ENCODE measurements at places on chromosomes 12 and 14.
A peak's percentile ranks its signal among the peaks of the same experiment; 100 is the strongest.

DNA sequence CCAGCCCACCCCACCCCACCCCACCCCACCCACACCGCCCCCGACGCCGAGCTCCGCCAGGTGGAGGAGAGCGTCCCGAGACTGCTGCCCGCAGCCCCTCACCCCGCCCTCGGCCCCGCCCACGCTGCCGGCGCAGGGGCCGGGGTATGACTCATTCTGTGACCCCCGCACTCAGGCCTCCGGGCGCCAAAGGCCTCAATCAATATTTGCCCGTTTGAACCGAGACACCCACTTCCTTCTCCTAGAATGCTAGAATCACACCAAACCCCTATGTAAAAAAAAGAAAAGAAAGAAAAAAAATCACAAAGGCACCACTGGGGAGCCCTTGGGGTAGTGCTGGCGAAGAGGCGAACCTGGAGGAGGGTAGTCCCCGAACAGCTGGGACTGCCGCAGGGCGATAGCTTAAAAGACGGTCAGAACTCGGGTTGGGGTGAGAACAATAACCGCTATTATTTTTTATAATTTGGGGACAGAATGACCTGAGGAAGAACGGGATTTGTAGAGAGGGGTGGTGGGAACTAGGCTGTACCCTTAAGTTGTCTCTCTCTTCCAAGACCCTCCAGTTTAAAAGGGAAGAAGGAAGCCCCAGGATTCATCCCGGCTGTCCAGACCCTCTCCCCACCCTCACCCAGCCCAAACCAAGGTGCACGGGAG is 894 bp downstream of the KRT8 start:
- no peak for DNase-seq

- DNase-seq = no peak
Observed at GRCh38 chr12:89253488-89253887, 98.8 kb downstream of the DUSP6 start.

DNA sequence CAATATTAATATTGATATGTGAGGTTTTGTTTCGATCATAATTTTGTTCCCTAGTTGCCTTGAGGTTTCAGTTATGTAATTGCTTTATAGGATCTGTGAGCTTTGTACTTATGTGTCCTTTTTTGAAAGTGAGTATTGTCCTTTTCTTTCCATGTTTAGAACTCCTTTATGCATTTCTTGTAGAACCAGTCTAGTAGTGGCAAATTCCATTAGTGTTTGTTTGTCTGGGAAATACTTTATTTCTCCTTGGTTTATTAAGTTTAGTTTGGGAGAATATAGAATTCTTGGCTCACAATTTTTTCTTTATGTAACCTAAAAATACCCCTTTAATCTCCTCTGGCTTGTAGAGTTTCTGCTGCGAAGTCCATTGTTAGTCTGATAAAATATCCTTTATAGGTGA is 127.5 kb upstream of the KITLG start:
- DNase-seq = no peak

GRCh38 chr12:50241178-50241577 is 42.1 kb downstream of the LIMA1 start:
- no peak for DNase-seq

GRCh38 chr12:38838056-38838850 is 67.1 kb downstream of the CPNE8 start:
- DNase-seq = no peak

DNA sequence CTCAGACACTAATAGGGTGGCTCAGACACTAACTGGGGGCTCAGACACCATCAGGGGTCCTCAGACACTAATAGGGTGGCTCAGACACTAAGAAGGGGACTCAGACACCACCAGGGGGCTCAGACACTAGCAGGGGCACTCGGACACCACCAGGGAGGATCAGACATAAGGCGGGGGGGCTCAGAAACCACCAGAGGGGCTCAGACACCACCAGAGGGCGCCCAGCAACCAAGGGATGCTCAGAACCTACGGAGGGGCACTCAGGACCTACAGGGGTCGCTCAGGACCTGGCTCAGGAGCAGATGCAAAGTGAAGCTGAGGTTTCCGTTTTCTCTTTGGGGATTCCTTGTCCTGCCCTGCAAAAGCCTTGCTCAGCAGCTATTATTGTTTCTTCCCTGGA is 448.5 kb downstream of the TMEM121 start:
- no peak for DNase-seq

DNA sequence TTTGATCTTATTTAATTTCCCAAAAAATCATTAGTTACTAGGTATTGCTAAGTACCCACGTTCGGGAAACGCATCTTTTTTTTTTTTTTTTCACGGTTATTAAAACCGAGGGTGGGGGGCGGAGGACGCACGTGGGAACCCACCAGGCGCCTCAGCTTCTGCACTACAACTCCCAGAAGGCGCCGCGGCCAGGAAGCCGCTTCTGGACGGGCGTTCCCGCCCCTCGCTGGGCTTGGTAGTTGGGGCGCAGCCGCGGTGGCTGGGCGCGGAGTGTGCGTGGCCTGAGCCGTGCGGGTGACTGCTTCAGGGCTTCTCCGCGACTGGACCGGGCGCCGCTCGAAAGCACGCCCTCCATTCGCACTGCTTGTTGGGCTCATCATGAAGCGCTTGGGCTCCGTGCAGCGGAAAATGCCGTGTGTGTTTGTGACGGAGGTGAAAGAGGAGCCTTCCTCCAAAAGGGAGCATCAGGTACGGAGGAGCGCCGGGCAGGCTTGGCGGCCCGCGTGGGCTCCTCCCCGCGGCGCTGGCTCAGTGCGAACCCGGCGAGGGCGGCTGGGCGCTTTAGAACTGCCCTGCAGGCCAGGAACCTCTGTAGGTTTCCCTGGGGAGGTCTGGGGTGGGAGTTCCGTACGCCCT is 6.2 kb upstream of the C12orf50 start:
- peak; percentile 90 for DNase-seq

DNA sequence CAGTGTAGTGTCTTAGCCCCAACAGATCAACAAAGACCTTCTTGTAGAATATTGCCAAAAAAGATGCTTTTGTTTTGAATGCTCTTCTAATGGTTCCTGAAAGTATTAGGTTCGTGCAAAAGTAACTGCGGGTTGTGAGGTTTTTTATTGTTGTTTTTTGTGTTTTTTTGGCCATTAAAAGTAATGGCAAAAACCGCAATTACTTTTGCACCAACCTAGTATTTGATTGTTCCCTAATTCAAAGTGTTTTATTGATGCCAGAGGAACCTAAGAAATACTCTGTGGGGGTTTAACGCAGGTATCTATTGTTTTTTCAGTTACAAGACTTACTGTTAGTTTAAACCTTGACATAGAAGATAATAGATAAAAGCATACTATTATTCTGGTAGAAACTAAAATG is 150.8 kb upstream of the DAAM1 start:
- DNase-seq = no peak

DNA sequence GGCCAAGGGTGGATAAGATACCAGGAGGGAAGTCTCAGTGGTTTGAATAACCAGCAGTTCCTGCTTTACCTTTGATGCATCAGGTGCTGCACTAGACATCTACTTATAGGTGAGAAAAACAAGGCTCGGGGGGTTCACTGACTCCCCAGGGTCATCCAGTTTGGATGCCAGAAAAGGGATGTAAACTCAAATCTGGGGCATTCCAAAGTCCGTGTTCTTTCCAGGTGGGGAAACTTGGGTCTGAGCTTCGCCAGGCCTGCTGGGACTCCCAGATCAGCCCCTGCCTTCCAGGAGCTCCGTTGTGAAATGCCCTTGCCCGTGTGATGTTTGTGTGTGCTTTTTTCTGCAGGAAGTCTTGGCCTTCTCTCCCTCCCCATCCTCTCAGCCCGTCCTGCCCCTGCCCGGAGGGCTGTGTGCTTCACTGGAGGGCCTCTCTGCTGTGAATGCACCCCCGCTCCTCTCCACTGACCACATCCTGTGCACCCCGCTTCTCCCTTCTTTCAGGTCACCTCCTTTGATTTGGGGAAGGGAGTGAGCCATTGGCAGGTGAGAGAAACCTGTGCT is 42.1 kb downstream of the TSPAN9 start:
- DNase-seq = no peak

DNA sequence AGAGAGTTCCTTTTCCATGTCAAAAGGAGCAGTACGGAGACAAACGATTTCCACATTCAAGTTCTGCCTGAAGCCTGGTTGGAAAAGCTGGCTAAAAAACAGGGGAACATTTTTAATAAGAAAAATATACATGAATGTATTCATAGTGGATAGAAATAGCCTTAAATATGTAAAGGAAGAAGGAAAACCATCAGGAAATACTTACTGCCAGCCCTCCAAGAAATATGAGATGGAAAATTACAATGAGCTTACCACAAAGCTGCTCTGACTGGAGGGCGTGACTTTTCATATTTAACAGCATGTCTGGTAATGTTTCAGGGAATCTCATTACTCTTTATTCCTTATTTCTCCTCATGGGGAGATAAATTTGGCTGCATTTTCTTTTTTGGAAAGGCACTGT is 75.9 kb upstream of the ZDHHC17 start:
- no peak for DNase-seq

- no peak for DNase-seq
Observed at GRCh38 chr14:50813544-50813863, 17.5 kb downstream of the NIN start.

DNA sequence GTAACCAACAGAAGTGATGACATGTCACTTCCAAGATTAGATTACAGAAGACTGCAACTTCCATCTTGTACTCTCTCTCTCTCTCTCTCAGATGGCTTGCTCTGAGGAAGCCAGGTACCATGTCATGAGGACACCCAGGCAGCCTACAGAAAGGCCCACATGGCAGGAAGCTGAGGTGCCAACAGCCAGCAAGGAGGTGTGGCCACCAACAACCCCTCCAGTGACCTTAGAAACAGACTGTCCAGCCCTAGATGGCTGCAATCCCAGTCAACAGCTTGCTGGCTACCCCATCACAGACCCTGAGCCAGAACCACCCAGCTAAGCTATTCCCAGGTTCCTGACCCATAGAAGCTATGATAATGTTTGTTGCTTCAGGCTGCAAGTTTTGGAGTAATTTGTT is 178.4 kb downstream of the ITPR2 start:
- DNase-seq = no peak

GRCh38 chr12:90152897-90153624 is 444.4 kb upstream of the ATP2B1 start:
- no peak for DNase-seq

- no peak for DNase-seq
Observed at GRCh38 chr12:74984631-74985030, 225.0 kb downstream of the KCNC2 start.

DNA sequence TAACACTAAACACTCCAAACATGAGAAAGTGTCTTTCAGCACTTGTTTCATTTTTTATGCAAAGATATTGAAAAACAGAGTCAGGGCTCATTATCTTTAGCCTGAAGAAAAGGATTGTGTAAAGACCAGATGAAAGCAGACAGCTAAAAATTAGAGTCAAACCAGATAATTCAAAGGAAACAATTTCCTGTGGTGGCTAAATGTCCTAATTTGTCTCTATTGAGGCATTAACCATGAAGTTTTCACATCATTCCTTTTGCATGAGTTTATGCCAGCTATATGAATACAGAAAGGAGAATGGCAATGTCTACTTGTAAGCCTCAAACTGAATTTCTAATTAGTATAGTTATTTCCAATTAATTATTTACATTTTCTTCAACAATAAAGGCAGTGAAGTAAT is 338.5 kb downstream of the FSCB start:
- no peak for DNase-seq

DNA sequence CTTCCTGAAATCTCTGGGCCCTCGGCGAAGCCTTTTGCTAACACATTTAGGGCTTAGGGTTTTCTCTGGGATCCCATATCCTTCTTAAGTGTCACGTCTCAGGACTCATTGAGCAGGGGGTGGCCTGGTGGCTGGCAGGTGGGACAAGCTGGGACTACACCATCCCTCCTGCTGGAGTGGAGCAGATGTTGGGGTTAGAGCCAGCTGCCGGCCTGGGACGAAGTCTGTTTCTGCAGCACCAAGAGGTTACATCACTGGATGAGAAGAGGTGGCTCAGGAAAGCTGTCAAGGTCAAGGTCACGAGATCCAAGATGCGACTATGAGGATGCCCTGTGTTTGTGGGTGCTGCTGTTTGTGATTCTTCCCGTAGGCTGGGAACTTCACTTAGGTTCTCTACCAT is 16.3 kb downstream of the SMCO2 start:
- DNase-seq = no peak

DNA sequence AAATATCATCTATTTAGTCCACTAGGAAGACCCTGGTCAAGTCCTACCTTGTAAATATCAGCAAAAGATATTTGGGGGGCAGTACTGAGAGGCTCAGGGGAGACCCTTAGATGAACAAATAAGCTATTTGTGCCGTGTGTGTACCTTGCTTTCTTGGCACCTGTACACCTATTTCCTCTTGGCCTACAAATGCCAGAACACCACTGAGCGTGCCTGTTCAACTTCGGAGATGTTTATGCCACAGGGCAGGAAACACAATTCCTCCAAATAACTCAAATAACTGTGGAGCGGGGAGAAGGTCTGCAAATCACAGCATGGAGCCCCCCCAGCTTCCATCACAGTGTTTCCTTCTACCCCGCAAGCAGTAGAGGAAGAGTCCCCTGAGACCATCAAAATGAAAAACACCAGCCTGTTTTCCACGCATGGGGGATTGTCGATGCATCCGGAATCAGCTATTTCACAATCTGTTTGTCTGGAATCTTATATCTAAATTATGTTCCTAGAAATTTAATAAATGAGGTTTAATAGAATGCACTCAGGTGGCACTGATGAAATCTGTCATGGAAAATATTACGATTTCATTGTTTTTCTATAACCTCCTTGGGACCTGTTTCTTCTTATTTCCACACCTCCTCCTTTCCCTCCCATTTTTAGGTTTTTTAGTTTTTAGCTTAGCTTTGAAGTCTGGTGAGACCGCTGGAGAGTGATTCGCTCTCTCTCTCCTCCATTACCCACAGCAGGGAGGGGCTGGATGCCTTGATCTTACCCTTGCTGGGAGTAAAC is 254.0 kb upstream of the SRRM4 start:
- no peak for DNase-seq

GRCh38 chr14:103281496-103282231 is 52.4 kb upstream of the EIF5 start:
- DNase-seq = no peak

- DNase-seq = no peak
Observed at GRCh38 chr12:38969706-38970105, 64.3 kb upstream of the CPNE8 start.

DNA sequence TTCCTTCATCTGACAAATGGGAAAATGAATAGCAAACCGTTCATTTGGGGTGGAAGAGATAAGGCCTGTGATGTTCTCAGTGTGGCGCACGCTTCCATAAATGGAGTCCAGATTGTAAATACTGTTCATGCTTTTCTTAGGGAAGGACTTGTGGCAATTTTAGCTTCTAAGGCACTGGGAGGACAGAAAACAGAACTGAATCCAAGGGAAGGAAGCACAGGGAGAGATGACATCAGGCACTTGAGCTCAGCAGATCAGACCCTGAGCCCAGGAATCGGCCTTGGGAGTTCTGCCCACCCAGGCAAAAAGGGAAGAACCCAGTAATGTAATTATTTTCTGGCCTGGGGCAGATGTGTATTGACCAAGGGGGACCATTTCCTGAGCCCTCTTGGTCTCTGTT is 7.2 kb upstream of the SH2B3 start:
- no peak for DNase-seq

GRCh38 chr14:59120921-59121320 is 67.5 kb upstream of the DAAM1 start:
- no peak for DNase-seq

Data from globus pallidus (tissue), 1 donor.